ENCODE measurements at places on chromosomes 2 and 18.

DNA sequence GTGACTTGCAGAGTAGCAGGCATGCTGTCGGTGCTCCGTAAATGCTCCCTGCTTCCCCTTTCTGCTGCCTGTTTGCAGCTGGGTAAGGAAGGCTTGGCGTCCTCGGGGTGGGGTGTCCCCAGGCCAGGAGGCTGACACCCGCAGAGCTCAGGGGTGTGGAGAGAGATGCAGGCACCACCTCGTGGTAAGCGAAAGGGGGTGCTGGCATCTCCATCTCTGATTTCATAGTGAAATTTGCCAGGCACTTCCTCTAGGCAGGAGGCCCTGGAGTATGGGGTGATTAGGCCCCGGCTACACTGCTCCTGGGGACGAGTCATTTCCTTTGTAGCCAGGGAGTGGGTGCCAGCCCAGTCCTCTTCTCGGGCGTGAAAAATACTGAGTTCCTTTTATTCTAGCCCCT lies 160.4 kb downstream of the KLHL29 start:
- DNase-seq, result no peak

DNA sequence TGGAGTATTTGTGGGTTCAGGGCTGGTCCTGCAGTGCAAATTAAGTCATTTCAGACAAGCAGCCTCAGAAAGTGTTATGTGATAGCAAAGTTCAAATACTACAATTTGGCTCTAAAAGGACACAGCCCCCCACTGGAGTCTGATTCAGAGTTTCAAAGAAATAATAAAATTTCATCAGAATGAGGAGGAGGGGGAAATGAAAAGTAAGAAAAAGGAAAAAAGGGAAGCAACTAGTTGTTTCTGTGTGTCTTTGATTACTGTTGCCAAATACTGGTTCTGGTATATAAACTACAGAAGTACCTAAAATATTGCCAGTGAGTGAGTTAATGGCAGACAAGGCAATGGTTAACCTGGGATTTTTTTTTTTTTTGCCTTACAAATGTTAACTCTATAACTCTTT lies 773.9 kb downstream of the BCL11A start:
- no peak for DNase-seq

DNA sequence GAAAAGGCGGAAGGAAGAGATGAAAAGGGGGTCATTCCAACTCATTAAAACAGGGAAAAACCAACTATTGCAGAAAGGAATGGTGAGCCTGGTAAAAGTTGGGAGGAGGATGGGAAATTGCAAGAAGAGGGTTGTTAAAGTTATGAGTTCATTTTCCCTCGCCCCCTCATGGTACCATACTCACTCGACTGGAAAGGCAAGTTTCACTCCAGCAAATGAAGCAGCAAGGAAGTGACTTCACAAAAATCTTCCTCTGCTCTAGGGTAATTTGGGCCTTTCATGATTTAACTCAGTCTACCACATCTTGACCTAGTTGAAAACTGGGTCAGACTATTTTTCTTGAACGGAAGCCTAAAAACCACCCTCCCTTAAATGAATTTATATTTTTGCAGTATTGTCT lies 22.8 kb upstream of the DAW1 start:
- no peak for DNase-seq

DNA sequence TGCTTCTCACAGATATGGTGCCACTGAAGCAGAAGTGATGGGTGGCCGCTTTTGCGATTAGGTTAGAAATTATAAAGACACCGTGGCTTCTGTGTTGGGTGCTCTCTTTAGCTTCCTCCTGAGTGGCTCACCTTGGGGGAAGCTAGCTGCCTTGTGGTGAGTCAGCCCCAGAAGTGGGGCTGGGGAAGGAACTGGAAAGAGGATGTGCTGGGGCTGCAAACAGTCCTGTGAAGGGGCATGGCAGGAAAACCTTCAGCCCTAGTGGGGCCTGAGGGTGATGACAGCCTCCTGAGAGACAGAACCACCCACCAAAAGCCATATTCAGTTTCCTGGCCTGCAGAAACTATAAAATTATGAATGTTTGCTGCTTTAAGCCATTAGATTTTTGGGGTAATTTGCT lies 8.9 kb upstream of the ASB18 start:
- DNase-seq, result no peak

DNA sequence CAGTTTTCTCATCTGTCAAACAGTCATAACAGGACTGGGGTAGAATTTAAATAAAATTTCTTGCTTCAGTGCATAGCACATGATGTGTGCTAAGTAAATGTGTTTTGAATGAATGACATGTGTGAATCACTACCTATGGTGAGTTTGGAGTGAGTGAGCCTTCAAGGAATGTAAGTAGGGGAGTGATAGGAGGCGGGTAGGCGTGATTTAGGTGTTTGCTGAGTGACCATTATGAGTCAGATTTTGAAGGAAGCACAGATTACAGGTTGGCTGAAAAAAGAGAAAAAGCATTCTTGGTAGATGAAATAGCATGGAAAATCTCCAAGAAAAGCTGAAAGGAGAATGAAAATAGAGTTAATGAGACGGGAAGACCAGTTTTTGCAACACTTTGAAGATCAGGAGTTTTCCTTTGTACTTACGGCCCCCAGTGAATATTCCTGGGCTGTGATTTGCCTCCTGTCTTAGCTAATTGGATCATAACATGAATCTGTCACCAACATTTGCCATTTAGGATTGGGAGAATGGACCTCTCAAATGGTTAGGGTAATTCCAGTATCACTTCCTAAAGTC lies 136.9 kb upstream of the GATA6 start:
- no peak for DNase-seq

- DNase-seq, result no peak
Measured at GRCh38 chr18:2070631-2071030, 500.7 kb downstream of the METTL4 start.

- no peak for DNase-seq
Measured at GRCh38 chr2:72278046-72278445, 130.4 kb upstream of the CYP26B1 start.

DNA sequence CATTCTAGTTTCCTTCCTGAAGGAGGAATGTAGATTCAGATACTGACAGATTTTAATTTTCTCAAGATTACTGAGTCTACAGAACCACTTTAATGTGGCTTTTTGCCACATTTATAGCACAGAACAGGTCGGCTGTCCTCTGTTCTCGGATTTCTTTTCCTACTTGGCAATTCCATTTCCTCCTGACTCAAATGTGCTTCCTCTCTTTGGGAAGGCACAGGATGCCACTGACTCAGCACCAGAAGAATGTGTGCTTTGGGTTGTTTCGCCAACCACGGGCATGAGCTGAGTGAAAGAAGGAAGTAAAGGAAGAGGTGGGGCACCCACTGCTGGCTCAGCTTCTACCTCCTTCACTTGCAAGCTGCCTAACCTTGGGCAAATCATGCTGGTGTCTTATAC lies 970.6 kb upstream of the ACVR2A start:
- no peak for DNase-seq

DNA sequence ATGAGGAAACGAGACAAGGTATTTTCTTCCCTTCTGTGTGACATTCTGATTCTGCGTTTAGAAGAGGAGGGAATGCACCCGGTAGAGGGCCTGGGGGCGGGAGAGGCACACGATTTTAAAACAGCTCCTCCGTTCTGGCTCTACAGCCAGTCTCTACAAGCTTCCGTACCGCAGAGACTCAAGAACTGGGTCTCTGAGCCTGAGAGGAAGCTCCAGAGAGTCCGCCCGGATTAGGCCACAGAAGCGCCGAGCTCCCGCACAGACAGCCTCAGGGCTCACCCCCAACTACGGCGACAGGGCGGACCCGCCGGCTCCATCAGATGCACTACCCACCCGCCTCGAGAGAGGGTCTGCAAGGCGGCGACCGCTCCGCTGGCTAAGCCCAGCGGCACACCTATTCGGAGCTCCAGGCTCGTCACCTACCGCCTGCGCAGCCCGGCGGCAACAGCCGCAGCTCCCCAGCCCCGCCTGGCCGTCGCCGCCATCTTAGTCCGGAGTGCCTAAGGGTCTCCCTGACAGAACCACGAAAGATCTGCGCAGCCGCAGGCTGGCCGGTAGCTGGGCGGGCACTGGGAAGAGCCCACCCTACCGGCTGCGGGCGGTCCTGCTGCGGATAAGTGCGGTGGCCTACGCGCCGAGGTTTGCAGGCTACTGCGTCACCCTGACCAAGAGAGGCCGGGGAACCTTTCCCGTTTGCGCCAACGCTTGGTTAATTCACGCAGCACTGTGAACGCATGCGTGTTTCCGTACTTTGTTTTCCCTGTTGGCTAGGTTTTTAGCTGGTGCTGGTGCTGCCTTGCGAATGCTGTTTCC lies at the start of gene NFU1:
TSS of gene NFU1 (minus strand) at position 498 of the 813 bp plus-strand sequence. CDS start at position 485, 13 bp downstream.
- DNase-seq, result peak; percentile 90

DNA sequence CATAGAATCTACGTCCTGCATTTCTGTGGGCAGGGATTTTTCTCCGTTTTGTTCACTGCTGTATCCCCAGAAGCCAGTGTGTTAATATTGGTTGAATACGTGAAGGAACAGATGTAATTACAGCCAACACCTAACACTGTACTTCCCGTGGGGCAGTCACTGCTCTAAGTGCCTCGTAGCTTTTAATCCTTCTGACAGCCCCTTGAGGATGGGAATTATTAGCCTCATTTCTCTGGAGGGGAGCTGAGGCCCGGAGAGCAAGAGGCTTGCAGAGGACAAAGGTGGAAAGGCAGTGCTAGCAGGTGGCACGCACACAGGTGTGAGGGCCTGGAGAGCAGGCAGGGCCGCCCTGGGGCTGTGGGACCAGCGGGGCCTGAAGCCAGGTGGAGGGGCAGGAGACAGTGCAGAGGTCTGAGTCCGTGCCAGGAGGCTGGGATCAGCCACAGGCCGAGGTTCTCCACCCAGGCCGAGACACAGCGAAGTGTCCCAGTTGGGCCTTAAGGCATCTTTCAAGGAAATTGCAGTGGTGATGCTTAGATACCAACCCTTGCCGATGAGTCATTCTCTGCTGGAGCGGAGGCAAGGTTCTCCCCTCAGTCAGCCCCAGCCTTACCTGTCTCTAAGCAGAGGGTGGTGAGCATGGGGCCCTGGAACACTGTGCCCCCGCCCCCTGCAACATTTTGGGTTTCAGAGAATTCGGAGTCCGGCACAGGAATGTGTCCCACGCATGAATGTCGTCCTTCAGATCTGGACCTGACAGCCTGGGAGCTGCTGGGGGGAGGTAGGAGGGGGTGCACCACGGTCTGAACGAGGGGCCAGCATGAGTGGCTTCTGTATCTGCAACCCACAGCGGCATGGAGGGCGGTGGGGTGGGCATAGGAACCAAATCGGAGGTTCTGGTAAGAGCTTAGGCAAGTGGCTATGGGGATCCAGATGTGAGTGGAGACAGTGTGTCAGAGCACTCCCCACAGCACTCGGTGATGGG lies 122.6 kb downstream of the GBX2 start:
- DNase-seq, result no peak

DNA sequence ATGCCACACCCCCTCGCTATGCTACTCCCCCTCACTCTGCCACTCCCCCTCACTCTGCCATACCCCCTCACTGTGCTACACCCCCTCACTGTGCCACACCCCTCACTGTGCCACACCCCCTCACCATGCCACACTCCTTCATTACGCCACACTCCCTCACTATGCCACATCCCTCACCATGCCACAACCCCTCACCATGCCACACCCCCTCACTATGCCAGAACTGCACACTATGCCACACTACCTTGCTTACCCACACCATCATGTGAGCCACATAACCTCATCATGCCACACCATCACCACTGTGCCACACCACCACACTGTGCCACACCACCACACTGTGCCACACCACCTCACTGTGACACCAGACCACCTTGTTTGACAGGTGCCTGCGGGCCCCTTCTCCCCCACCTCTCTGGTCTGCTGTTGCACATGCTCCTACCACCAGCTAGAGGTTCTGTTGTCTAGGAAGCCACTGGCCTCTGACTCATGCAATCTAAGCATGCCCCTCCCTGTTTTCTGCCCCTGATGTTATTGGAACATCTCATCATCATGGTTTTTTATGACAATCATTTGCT lies 22.0 kb downstream of the MARCHF4 start:
- no peak for DNase-seq

DNA sequence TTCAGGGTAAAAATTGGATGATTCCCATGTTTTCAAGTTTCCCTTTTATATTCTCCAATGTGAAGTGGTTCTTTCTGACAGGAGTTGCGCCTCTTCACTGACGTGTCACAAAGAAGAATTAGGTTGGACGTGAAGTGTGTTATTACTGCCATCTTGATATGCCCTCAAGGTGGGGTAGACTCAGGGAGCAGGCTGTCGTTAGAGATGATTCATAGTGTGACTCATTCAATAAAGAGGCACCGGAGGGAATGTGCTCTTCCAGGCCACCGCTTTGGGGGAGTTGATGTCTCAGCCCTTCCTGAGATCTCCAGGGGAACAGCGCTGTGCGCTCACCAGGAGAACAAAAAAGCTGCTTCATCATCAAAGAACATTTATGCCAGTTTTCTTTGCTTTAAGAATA lies 3.6 kb upstream of the DGKD start:
- no peak for DNase-seq

GRCh38 chr2:27866237-27866636 lies 23.9 kb downstream of the RBKS start:
- no peak for DNase-seq

- DNase-seq, result peak; percentile 15
Measured at GRCh38 chr2:182980115-182980514, 58.1 kb downstream of the NCKAP1 start.

- no peak for DNase-seq
Measured at GRCh38 chr2:43010438-43011157, 215.8 kb downstream of the ZFP36L2 start.

GRCh38 chr2:177550264-177551200 lies 158.0 kb downstream of the AGPS start:
- DNase-seq, result no peak

DNA sequence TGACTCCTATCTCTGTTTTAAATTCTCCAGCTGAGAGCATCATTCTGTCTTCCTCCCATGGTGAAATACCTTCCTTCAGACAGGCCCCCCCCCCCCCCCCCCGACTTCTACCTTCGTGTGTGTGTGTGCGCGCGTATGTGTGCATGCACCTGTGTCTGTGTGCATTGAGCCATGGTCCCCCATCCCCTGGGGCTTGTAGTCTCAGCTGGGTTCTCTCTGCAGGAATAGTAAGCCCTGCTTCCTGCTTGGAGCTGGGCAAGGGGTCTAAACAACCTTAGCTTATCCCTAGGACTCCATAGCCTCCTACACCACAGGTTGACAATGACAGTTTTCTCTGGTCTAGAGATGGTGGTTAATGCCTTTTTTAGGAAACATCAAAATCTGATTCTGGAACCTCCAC lies 427.5 kb upstream of the KLHL29 start:
- DNase-seq, result no peak

GRCh38 chr2:208142240-208142924 lies 3.6 kb downstream of the CRYGB start:
- DNase-seq, result no peak

GRCh38 chr2:60608679-60609078 lies 55.2 kb upstream of the BCL11A start:
- no peak for DNase-seq

DNA sequence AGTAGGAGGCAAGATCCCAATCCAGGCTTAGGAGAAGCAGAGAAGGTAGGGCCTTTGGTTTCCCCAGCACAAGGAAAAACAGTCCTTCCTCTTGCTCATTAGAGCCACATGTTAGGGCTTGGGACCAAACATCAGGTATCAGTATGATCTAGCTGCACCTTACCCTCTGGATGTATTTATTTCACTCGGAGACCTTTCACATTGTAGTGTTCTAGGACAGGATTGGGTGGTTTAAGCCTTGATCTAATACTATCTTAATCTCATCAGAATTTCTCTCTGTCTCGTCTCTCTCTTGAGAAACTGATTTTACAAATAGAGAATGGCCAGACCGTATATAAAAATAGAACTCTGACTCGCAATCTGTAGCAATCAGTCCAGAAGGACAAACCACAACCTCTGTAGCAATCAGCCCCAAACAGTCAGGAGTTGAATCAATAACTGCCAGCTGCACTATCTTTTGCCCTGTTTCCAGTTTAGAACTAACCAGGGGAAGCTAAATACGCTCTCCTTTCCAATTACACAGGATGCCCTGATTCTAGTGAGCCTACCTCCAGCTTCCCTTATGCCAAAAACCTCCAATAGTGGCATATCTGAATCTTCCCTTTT lies 207.1 kb downstream of the TDRD15 start:
- DNase-seq, result no peak

Measured in brain pericyte (primary cell).